Right atrium auricular region (tissue), 2 donors: ENCODE measurements at places on chromosomes 11 and 22. TPM values are rescaled to one million over a fixed set of nuclear protein-coding genes. Genes with fewer than 3 reads are reported as not detected.

DNA sequence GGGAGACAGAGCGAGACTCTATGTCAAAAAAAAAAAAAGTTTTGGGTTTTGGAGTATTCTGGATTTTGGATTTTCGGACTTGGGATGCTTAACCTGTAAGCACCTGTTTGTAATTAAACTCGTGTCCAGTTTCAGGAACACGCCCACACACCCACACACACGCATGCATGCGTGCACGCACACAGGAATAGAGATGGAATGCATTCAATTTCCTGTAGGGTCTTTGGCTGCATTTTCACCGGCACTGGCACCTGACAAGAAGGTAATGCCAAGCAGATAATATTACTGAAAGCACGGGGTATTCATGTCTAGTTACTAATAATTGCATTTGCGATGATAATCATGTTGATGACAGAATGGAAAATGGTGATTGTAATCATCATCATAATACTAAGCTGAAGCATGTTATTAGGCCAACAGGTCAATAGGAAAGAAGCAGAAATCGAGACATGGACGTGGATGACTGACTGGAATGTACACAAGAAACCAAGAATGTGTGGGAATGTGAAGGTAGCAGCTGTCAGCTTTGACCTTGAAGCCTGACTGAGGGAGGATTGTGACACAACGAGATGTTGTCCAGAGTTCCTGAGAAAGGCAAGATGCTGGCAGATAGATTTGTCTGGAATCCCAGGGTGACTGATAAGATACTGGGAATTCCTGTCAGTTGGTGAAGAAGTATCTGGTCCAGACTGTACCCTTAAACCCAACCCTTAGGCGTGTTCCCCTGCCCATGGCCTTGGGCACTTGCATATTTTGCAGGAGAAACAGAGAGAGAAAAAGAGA, 108.6 kb downstream of the SYN3 start:
- H3K4me1 ChIP-seq, result peaks cover 37% of the 10 kb centered on the region
- no peak overlapping the region for H3K27ac ChIP-seq

DNA sequence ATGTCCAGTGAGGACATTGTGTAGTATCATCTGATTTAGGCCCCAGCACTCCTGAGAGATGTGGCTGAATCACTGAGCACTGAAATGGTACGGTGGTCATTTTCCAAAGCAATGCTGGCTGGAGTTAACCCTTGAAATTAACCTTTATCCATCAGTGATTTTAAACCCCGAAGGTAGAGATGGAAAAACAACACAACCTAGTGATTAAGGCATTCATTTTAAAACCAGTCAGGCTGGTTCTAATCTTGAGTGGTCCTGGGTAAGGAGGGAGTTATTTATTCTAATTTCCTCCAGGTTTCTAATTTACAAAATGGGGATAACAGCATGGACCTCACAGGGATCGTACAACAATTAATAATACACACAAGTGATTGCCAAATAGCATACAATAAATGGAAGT, 6.6 kb upstream of the CSNK2A3 start:
- H3K36me3 ChIP-seq, result no peaks in the 10 kb centered on the region
- H3K4me1 ChIP-seq, result no peaks in the 10 kb centered on the region
- H3K27ac ChIP-seq, result no peak overlapping the region
- no peak overlapping the region for H3K4me3 ChIP-seq
- no peaks in the 10 kb centered on the region for H3K27me3 ChIP-seq

DNA sequence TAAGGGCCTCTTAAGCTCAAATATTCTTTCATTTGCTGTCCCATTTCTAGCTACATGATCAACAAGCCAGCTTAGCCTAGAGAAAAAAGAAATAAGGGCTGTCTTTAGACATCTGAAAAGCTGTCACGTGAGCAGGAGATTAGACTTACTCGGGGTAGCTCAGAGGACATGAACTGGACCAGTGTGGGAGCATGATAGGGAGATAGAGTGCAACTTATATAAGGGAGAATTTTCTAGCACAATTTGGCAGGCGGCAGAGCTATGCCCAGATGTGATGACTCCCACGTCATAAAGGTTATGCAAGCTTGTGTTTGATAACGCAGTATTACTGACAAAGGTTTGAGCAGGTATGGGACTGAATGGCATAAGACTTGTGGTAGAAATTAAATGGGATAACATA, 28.2 kb upstream of the TPBGL start:
- no peak for DNase-seq
- H3K27ac ChIP-seq, result no peak overlapping the region
- H3K4me3 ChIP-seq, result no peak overlapping the region
- no peaks in the 10 kb centered on the region for H3K4me1 ChIP-seq
- H3K27me3 ChIP-seq, result peaks cover 4% of the 10 kb centered on the region

Gene MIAT
- total RNA-seq, result 0.19 TPM

DNA sequence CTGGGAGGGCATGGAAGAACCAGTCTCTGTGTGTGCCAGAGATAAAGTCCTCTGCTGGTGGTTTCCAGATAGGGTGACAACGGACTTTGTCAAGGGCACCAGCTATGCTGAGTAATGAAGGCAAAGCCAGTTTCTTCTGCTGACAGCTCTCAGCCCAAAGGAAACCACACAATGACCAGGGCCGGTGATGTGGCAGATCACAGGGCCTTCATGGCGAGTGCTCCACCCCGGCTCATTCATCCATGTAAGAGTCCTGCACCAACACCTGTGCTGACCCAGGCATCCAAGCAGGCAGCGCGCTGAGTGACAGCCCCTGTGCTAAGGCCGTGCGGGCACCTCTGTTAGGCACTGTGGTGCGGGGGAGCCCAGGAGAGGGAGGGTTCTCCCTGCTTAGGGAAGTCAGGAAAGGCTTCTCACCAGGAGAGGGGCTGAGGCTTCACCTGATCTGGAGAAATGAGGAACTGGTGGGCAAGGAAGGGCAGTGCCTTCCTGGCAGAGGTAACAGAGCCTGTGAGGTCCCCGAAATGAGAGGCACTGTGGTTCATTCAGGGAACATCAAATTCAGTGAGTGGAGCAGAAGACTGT, 33.8 kb downstream of the TP53I11 start:
- peak overlapping the region; percentile 44 for H3K27ac ChIP-seq
- H3K27me3 ChIP-seq, result no peaks in the 10 kb centered on the region
- peaks cover 36% of the 10 kb centered on the region for H3K36me3 ChIP-seq
- peaks cover 22% of the 10 kb centered on the region for H3K4me1 ChIP-seq
- no peak overlapping the region for H3K4me3 ChIP-seq

DNA sequence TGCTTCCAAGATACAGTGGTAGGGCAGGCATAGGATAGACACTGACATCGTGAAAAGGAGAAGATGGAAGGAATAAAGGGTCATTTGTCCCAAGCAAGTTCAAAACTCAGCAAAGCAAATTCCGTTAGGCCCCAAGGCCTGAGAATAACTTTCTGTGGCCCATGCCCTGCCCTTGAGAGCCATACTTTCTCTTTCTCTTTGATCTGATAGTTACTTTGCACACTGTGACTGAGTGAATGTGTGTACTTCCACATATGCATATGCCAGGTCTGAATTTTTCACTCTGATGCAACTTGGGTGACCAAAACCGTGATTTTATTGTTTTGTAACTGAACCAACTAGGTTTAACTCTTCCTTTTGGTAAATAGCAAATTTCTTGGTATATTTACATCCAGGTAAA, 371.5 kb downstream of the RAB38 start:
- H3K27ac ChIP-seq, result no peak overlapping the region
- no peaks in the 10 kb centered on the region for H3K36me3 ChIP-seq
- no peak for DNase-seq

- H3K4me1 ChIP-seq, result peaks cover 81% of the 10 kb centered on the region
- no peak for DNase-seq
- no peaks in the 10 kb centered on the region for H3K27me3 ChIP-seq
- H3K4me3 ChIP-seq, result no peak overlapping the region
Measured at GRCh38 chr11:12683874-12684273, 9.7 kb downstream of the TEAD1 start.

DNA sequence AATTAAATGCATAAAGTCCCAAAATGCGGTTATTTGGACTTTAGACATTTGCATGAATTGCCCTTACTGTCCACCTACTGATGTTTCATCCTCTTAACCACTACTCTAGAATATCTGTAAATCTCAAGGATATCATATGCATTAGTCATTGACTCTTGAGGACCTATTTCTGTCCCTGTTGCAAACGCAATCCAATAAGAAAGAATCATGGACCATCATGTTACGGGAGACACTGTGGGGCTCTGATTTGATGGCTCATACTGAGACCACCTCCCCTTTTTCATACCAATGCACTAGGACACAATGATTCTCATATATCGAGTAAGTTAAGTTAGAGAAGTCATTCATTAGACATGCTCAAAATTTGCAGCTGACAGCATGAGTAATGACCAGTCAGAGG, 14.4 kb downstream of the POU2AF2 start:
- no peak overlapping the region for H3K27ac ChIP-seq
- DNase-seq, result no peak
- no peak overlapping the region for H3K4me3 ChIP-seq
- H3K27me3 ChIP-seq, result no peaks in the 10 kb centered on the region

Gene SERPING1
- total RNA-seq, result 210 TPM

- peaks cover 58% of the 10 kb centered on the region for H3K4me1 ChIP-seq
- H3K36me3 ChIP-seq, result no peaks in the 10 kb centered on the region
- H3K27ac ChIP-seq, result no peak overlapping the region
- H3K27me3 ChIP-seq, result no peaks in the 10 kb centered on the region
Measured at GRCh38 chr11:61532134-61533038, 23.8 kb downstream of the LRRC10B start.

DNA sequence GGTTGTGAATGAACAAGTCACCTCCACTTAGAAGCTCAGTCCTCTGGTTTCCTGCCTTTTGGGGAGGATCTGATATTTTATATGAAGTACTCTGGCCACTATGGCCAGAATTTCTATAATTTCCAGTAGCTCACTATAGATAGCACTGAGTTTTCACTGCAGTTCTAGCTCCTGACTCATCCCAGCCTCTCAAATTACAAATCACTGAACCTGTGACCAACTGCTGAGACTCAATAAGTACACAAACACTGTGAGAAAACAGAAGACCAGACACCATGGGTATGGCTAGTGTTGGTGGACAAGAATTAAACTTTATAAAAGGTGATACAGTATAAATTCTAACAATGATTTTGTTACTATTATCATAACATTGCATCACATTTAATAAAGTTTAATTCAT, 47.1 kb upstream of the UCP3 start:
- no peak overlapping the region for H3K4me3 ChIP-seq
- DNase-seq, result no peak
- H3K36me3 ChIP-seq, result no peaks in the 10 kb centered on the region
- H3K27ac ChIP-seq, result no peak overlapping the region

Gene FGF19
- not detected for total RNA-seq

- no peak overlapping the region for H3K27ac ChIP-seq
- H3K36me3 ChIP-seq, result no peaks in the 10 kb centered on the region
- DNase-seq, result no peak
- H3K4me3 ChIP-seq, result no peak overlapping the region
Measured at GRCh38 chr22:23685205-23685784, 5.5 kb upstream of the RGL4 start.

- no peaks in the 10 kb centered on the region for H3K4me1 ChIP-seq
- H3K27me3 ChIP-seq, result no peaks in the 10 kb centered on the region
- no peak for DNase-seq
- H3K4me3 ChIP-seq, result no peak overlapping the region
Measured at GRCh38 chr11:91998481-91998880, 226.1 kb upstream of the FAT3 start.

GRCh38 chr11:27487706-27488105, 15.1 kb upstream of the LGR4 start:
- no peak overlapping the region for H3K4me3 ChIP-seq
- H3K27me3 ChIP-seq, result no peaks in the 10 kb centered on the region
- DNase-seq, result no peak
- no peaks in the 10 kb centered on the region for H3K4me1 ChIP-seq
- H3K27ac ChIP-seq, result no peak overlapping the region

Gene ZC3H7B
- 24.5 TPM for total RNA-seq

GRCh38 chr22:47171441-47172221, 409.2 kb downstream of the TBC1D22A start:
- H3K27ac ChIP-seq, result no peak overlapping the region
- no peak for DNase-seq

Gene HTR3A
- total RNA-seq, result not detected

DNA sequence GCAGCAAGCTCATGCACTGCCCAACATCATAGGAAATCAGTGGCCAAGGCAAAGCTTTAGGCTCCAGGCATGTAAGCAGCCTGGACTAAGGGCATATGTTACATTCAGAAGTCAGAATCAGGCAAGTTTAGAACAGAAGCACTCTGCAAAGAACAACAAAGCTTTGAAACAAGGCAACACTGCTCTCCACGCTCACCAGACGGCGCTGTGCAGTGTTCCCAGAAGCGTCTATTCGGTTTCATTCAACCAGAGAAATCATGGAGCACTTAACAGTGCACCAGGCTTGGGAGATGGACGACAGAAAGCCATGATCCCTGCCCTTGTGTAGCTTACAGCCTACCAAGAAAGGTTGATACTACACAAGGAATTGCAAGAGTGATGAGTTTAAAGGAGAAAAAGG, 555.8 kb downstream of the BUD13 start:
- no peaks in the 10 kb centered on the region for H3K36me3 ChIP-seq
- no peak overlapping the region for H3K4me3 ChIP-seq
- H3K27me3 ChIP-seq, result no peaks in the 10 kb centered on the region
- no peaks in the 10 kb centered on the region for H3K4me1 ChIP-seq

DNA sequence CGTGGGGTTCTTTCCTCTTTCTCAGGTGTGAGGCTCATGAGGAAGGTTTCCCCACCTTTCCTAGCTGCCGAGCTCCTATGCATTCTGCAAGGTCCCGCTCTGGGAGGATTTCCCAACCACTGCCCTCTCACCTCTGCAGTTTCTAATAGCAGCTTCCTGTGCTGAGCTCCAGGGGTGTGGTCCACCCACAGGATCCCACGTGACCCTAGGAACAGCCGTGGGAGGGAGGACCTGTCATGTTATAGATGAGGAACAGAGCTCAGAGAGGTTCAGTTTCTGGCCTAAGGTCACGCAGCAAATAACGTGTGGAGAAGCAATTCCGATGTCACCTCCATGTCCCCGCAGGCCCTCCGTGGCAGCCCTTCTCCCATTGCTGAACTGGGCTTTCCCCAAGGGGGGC, 38.5 kb downstream of the FLRT1 start:
- no peak overlapping the region for H3K27ac ChIP-seq
- DNase-seq, result no peak
- no peaks in the 10 kb centered on the region for H3K4me1 ChIP-seq
- no peak overlapping the region for H3K4me3 ChIP-seq

Gene ZNF408
- total RNA-seq, result 6.0 TPM

Gene ZBTB3
- total RNA-seq, result 5.1 TPM

DNA sequence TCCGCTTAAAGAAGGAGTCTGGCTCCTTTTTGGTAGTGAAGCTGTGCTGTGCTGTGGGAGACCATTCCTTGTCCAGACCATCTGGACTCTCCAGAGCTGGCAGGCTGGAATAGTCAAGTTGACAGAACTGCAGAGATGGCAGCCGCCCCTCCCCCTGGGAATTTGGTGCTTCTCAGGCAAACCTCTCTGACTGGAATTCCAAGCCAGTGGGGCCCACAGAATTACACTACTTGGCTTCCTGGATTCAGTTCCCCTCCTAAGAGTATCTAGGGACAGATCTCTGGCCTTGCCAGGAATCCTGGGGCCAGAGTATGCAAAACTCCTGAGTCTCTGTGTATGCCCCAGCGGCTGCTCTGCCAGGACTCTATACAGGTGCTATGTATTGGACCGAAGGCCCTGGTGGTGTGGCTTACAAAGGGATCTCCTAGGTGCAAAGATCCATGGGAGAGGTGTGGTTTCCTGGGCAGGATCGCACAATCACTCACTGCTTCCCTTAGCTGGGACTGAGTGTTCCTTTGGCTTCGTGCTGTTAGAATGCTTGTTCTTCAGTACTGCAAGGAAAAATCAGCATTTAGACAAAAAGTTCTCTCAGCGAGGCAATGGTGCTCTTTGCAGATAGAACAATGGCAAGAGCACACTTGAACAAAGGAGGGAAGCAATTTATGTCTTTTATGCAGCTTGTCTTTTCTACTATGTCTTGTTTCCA, 86.8 kb downstream of the PRMT3 start:
- H3K4me1 ChIP-seq, result no peaks in the 10 kb centered on the region
- no peaks in the 10 kb centered on the region for H3K36me3 ChIP-seq
- no peak for DNase-seq
- H3K27ac ChIP-seq, result peak overlapping the region; percentile 54
- H3K4me3 ChIP-seq, result no peak overlapping the region
